ENCODE measurements at places on chromosomes 7 and 10.

- DNase-seq = no peak
Measured at GRCh38 chr7:137981668-137982067, 20.2 kb downstream of the CREB3L2 start.

GRCh38 chr7:158766570-158767281 lies 62.1 kb upstream of the NCAPG2 start:
- DNase-seq = no peak

DNA sequence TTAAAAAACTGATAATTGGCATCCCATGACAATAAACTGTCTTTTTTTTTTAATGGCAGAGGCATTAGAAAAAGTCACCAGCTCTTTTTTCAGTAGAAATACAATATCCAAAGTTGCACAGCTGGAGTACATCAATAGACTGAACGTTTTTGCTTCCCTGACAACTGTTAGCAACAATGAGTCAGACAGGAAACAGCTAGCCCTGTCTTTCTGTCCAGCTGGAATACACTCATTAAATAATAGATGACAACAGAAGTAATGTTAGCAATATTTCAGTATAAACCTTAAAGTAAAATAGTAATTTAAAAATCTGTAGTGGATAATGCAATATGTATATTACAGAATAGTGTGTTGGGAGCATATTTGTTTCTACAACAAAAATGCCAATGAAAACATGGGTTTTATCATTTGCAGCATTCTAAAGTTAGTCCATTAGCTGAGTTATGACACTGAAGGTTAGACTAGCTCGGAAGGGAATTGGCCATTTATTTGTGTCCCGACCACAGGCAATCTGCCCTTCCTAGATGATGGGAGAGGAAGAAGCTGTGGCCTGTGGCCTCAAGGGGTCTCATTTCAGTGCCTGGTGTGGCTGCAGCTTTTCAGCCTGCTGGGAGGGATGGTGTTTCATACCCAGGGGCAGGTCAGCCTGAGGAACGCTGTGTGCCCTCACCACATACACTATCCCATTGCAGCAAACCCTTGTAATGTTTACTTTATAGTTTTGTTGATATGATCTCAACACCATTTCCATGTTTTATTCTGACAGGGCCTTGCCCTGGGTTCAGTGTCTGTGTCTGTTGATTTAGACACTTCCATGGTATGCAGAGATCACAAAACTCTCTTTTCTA lies 173.3 kb downstream of the SLC16A9 start:
- no peak for DNase-seq

DNA sequence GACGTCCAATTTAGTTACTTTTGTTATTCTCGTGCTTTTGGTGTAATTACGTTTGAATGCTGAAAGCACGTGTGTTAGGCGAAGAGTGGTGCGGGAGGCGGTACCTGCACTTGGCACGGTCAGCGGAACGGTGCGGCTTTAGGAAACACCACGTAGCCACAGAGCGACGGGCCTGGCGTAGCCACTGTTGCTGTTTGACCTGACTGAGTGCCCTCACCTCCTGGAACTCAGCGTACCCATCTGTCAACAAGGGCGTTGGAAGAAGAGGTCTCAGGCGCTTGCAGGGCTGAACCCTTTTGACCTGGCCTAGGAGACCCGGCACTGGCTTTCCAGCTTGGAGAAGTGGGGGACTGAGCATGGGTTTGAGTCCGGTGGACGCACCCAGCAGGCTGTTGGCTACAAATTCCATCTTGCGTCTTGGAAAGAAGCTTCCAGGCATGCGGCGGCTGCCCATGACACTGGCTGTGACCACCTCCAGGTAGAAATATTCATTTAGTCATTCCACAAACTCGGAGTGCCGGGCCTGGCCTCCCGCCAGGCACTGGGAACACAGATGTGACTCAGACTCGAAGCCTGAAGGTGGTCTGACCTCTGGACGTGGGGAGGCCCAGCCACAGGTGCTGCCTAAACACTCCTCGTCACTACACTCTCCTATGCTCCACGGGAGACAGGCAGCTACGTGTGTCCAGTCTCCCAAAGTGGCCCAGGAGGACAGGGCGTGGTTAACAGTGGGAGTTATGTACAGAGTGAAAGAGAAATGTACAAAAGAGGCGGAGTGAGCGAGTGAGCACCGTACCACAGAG lies 22.2 kb downstream of the FAM20C start:
- no peak for DNase-seq

DNA sequence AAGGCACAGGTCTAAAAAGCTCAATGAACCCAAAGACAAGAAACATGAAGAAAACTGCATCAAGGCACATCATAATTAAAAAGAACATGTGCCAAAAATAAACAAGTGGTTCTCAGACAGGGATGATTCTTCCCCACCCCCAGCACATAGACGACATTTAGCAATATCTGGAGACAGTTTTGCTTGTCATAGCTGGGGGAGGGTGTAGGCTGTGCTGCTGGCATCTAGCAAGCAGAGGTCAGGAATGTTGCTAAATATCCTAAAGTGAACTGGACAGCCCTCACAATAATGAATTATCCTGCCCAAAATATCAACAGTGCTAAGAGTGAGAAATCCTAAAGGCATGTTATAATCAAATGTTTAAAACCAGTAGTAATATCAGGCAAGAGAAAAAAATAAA lies 122.6 kb downstream of the MICU1 start:
- DNase-seq = no peak

GRCh38 chr10:129416956-129417765 lies 49.9 kb upstream of the MGMT start:
- DNase-seq = no peak

Measured in Panc1 (cell line).